ENCODE measurements at places on chromosomes 1 and 21.

GRCh38 chr1:52911541-52911940 lies 10.0 kb downstream of the ECHDC2 start:
- no peak for DNase-seq

DNA sequence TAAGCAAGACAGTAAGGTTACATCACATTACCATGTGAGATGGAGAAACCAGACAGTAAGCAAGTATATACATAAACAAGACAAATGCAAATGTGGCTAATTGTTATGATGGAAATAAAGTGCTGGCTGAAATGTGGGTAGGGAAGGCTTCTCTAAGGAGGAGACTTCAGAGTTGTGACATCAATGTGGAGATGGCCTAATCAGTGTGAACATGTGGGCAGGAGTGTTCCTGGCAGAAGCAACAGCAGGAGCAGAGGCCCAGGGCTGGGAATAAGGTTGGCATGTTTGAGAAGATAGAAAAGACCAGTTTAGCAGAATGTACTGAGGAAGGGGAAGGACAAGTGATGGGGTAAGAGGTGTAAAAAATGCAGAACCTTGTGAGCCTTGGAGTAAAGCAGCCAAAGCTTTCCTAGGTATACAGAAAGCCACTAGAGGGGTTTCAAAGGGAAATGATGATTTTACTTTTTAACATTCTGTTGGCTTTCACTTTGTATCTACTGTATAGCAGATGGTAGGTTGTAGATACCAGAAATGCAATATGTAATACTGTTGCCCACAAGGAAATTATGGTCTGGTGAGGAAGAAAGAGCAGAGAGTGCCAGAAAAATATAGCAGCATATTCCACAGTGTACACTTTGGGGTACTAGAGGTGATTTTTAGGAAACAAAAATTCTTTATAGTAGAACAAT lies 197.4 kb downstream of the FGGY start:
- no peak for DNase-seq

- DNase-seq = peak; percentile 50
Measured at GRCh38 chr1:119475866-119476439, 31.1 kb upstream of the HSD3B1 start.

DNA sequence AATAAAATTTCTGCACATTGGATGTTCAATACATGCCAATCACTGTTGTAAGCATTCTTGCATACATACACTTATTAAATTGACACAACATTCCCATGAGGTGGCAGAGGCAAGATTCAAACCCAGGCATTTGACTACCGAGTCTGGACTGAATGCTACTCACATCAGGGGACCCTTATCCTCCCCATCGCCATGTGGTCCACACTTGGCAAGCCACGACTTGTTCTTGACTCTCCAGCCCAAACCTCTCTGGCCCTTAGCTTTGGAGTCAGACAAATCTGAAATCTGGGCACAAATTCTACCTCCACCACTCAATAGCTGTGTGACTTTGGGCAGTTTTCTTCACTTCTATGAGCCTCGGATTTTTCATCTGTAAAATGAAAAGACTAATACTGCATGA lies 57.1 kb downstream of the NMNAT2 start:
- no peak for DNase-seq

GRCh38 chr21:38211321-38211720 lies 45.5 kb upstream of the KCNJ15 start:
- DNase-seq = no peak

DNA sequence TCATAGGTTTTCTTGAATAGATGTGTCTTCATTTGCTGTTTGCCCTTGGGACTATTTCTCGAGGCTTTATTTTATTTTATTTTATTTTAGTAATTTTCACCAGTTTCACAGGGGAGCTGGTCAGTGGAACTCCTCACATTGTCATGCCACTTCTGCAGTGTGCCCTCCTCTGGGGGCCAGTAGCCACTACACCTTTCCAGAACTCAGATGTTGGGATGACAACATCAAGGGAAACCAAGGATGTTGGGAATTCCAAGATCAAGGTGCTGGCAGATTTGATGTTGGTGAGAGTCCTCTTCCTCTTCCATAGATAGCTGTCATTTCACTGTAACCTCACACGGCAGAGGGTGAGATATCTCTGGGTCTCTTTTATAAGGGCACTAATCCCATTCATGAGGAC lies 35.5 kb downstream of the SLC26A9 start:
- no peak for DNase-seq

GRCh38 chr1:31714442-31715086 lies 10.7 kb upstream of the COL16A1 start:
- peak; percentile 92 for DNase-seq

GRCh38 chr1:85168884-85169283 lies 31.9 kb downstream of the SYDE2 start:
- DNase-seq = no peak

DNA sequence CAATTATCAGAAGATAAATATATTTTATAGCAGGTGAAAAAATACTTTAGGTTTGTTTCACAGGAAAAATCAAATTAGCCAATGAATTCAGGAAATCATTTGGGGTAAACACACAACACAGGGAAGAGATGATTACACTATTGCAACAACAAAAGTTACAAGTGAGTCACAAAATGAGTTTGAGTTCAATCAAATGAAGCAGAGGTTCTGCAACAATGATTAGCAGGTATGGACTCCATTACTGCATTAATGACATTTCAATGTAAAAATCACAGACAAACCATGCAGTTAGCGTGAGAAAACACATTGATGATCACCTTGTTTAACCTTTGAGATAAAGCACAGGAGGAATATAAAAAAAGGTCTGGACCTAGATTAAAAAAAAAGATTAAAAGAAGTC lies 9.7 kb downstream of the ADGRL4 start:
- no peak for DNase-seq

DNA sequence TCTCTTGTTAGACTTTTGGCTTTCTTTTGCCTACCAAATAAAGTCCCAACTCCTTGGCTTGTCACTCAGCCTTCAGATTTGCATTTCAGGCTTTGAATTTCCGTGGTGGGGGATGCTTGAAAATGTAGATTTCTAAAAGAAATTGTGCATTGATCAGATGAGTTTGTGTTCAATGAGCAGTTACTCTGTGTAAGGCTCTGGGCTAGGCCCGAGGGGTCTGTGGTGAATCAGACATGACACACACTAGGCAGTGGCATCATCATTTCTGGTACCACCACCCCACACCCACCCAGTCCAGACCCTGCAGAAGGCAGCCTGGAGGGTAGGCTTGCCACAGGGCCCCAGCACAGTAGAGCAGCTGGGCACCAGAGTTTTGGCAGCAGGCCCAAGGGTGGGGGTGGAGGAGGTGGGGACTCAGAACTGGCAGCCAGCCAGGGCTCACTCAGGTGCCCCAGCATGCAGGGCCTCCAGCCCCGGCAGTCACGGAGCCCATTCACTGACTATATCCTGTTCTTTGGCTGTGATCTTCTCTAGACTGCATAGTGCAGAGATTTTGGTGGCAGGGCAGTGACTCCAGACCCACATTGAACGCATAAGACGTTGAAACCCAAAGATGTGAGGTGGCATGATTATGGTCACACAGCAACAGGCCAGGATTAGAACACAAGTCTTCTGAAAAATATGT lies 97.2 kb upstream of the ARTN start:
- peak; percentile 66 for DNase-seq
